ENCODE measurements at places on chromosomes 16 and 17.

DNA sequence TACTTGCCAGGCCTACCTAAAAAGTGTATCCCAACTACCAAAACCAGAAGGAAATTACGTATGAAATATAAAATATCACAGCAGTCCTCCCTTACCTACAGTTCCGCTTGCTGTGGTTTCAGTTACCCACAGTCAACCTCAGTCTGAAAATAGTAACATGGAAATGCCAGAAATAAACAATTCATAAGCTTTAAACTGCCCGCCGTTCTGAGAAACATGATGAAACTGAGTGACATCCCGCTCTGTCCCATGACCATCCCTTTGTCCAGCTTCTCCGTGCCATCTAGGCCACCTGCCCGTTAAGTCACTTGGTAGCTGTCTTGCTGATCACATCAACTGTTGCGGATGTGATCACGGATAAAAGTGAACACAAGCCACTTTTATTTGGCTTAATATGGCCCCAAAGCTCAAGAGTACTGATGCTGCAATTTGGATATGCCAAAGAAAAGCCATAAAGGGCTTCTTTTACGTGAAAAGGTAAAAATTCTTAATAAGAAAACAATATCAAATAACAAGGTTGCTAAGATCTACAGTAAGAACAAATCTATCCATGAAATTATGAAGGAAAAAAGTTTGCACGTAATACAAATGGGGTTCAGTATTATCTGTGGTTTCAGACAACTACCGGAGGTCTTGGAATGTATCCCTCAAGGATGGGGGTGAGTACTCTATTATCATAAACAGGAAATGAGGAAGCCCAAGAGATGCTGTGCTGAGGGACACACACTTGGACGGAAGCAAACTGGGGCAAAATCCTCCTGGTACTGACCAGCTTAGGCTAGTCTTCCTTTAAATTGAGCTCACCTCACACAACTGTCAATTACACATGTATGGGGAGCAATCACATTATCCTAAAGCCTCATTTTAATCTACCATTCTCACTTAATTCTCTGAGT is 8.2 kb downstream of the USP22 start:
- DNase-seq: no peak

DNA sequence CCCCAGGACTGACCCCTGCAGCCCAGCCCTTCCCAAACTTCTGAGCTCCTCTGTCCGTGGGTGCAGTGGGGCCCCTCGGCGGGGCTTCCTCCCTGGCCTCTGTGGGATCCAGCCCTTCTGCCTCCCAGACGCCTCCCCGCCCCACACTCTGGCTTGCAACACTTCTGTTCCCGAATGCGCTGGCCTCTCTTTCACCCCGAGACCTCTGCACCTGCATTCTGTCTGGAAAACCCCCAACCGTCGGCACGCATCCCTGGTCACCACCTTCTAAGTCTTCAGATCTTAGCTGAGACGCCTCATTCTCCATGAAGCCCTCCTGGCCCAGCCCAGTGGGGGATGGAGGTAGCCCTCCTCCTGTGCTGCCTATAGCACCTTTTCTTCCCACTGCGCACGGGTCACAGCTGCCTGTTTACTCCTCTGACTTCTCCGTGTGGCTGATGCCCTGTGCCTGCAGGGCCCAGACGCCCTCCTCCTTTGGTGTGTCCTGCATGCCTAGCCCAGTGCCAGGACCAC is 26.4 kb downstream of the TMEM235 start:
- no peak for DNase-seq

DNA sequence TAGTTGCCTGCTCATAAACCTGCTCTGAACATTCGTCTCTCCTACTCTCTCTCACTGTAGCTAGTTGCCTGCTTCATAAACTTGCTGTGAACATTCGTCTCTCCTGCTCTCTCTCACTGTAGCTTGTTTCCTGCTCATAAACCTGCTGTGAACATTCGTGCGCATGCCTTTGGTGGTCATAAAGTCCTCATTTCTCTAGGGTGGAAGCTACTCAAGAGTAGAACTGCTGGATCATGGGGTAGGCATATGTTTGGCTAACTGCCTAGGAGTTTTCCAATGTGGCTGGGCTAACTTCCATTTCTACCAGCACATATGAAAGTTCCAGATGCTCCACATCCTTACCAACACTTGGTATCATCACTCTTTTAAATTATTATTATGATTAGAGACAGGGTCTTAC is 174.6 kb upstream of the RPH3AL start:
- no peak for DNase-seq

DNA sequence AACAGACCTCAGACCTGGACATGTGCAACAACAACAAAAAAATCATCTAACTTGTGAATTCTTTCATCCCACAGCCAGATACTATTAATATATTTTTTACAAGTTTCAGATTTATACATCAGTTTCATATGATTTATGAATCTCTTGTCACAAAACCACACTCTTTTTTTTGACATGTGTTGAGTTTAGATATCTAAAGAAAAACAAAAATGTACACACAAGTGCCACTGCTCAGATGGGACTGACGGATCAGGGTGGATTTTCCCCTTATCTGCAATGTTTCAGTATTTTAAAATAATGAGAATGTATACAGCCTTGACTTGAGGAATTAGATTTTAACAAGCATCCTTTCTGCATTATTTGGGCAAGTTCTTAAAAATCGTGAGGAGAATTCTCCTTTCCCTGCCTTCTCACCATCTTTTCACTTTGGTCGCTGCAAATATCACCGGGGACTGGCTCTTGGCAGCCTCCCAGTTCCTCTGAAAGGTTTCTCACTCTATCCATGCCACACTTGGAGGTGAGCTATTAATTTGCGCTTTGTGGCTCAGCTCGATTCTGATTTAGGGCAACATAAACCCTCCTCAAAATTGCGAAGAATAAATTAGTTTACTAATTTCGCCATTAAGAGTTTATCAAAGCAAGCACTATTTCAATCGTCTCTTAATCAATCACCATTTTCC is 225.7 kb downstream of the XYLT1 start:
- no peak for DNase-seq

DNA sequence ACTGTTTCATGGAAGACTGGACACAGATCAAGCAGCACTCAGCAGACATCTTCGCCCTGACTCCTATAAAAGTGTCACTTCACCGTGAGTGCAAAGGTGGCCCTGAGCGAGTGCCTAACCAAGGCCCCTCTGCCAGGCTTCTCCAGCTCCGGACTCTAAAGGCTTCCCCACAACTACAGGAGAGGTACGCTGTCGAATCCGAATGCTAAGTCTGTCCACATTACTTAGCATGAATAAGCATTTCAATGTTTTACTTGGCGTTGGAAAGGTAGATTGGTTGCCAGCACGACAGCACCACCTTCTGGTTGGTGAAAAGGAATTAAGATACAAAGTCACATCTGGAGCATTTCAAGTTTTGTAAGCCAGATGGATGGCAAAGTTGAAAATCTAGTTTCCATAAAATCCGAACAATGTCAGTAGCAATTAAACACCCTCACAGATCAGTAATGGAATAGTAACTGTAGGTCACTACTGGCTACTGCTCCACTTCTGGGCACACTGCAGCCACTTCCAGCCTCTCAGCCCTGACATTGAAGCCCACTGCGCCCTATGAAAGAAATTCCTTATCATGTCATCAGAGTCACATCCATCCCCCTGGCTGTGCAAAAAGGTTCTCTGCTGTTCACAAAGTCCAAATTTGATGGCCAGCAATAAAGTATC is 100.9 kb downstream of the PARN start:
- peak; percentile 35 for DNase-seq

- DNase-seq: no peak
Observed at GRCh38 chr16:31118223-31119155, 1.0 kb downstream of the KAT8 start.

GRCh38 chr16:78852081-78852635 is 748.4 kb downstream of the MAF start:
- no peak for DNase-seq

DNA sequence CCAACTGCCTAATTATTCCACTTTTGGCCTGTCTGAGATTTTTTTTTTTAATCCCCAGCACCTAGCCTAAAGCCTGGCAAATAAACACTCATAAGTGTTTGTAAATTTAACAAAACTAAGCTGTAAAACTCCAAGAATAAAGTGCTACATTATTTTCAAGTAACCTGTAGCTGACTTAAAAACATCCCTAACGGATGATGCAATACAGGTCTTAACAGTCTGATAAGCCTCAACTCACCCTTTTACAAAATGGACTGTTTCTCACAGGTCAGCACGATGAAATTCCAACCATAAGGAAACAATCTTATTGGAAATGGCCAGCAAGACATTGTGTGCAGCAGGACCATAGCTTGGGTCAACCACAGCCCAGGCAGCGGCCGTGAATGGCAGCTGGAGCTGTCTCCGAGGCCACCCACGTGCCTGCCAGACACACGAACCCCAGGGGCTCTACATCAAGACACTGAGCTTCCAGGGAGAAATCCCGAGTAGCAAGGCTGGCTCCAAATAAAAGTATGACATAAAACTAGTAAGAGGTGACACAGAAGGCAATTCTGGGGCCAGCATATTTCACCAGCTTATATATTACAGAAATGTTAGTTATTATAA is 58.9 kb downstream of the NDEL1 start:
- no peak for DNase-seq

DNA sequence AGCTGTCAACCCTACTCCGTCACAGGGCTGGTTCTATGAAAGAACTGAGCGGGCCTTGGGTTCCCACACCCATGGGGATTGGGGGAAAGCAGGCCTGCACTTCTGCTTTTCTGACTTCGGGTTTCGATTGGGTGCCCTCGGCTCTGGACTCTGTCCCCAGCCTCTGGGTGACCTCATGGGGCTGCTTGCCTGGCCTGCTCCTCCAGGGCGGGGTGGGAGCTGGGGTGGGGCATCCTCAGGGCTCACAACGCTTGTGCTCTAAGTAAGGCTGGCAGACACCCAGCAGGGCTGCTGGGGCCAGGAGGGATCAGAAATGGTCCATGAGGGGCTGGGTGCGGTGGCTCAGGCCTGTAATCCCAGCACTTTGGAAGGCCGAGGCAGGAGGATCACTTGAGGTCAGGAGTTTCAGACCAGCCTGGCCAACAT is 19.2 kb downstream of the ARHGAP27 start:
- DNase-seq: no peak

DNA sequence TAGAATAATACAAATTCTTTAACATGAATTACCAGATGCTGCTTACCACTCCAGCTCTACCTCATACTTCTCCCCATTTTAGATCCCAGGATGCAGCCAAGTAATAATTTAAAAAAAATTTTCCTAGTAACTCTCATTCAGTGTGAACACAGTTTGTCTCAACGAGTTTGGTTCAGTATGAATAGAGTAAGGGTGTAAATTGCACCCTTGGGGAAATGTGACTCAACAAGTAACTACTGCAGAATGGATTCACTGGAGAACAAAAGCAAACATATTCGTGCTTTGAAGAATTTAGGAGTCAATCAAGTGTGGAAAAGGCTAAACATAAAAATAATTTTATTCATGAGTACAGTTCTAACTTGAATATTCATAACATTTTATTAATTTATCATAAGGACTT is 23.0 kb downstream of the KCNJ16 start:
- DNase-seq: no peak

DNA sequence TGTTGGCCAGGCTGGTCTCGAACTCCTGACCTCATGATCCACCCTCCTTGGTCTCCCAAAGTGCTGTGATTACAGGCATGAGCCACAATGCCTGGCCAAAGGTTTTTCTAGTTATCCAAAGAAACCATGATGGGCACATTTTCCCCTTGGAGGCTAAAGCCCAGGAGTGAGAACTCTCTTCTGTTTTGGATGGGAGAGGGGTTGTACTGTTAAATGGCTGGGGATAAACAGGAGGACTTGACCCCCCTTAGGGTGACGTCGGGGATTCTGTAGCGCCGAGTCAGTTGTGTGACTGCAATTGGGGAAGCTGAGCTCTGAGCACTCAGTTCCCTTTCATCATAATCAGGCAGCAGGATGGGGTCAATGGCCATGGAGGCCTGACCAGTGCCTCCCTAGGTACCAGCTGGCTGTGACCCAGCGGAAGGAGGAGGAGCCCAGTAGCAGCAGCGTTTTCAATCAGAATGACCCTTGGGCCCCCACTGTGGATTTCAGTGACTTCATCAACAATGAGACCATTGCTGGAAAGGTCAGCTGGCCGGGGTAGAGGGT is 4.1 kb downstream of the AOC3 start:
- no peak for DNase-seq

GRCh38 chr17:7572588-7573323 is 6.7 kb upstream of the CD68 start:
- peak; percentile 100 for DNase-seq

DNA sequence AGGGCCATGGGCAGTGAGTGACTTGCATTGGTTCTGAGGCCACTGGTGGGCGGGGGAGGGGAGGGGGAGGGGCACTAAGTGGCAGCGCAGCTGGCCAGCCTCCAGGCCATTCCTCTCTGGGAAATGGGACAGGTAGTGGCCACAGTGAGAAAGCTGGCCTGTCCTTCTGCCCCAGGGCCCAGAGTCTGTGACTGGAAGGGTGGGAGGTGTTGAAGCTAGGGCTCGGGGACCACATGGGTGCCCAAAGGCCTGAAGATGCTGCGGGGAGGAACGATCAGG is 375 bp upstream of the ALOX12B start:
- DNase-seq: no peak

DNA sequence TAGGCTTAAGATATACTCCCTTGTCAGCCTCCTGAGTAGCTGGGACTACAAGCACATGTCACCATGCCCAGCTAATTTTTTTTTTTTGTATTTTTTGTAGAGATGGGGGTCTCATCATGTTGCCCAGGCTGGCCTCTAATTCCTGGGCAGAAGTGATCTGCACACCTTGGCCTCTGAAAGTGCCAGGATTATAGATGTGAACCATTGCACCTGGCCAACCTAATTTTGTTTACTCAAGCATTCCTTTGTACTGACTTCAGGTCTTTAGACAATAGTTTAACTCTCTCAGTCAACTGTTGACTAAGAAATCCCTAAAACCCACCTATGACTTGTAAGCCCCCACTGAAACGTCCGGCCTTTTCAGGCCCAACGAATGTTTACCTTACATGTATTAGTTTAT is 628.3 kb upstream of the CDH8 start:
- DNase-seq: no peak

DNA sequence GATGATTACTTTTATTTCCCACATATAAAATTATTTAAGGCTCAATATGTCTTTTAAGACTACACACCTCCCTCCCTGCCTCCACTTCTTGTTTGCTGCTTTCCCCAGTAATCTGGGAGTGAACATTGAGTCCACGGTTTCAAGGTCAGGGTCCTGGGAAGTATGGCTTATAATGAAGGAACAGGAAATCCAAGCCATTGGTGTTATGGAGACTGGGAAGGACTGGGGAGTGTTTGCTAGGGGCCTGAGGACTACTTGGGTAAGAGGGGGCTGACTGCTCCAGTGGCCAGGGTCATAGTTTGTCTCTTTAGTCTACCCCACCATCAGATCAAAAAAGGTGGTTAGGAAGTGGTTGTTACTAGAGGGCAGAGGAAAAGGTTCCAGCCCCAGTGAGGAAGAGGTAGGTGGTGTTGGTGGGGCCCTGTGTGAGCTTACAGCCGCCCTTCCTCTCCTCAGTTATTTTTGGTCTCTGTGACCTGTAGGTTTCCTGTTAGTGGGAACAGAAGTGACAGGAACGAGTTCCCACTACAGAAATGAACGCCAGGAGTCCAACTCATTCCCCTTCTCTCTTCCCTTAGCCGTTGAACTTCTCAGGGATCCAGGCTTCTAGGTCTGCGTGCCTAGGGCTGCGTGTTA is 742 bp upstream of the SLC16A13 start:
- DNase-seq: no peak

GRCh38 chr17:63833026-63833740 is 5.7 kb upstream of the FTSJ3 start:
- no peak for DNase-seq

- no peak for DNase-seq
Observed at GRCh38 chr17:35765756-35766488, 5.2 kb downstream of the C17orf50 start.

All from anterior cingulate cortex (tissue), 58 donors.